ENCODE measurements at places on chromosomes 11 and 22. TPM values are rescaled to one million over a fixed set of nuclear protein-coding genes. Genes with fewer than 3 reads are reported as not detected.

OR52I1 gene
- not detected for polyA plus RNA-seq

B3GAT1 gene
- polyA plus RNA-seq = 0.82 TPM

SCO2 gene
- polyA plus RNA-seq = 1.1 TPM

CALCA gene
- polyA plus RNA-seq = 29.8 TPM

OOSP1 gene
- not detected for polyA plus RNA-seq

MFRP gene
- polyA plus RNA-seq = not detected

MTFP1 gene
- 82.6 TPM for polyA plus RNA-seq

GRCh38 chr22:29149841-29150555 lies 55.7 kb upstream of the EMID1 start:
- no peaks in the 10 kb centered on the region for H3K36me3 ChIP-seq
- no peak overlapping the region for H3K4me3 ChIP-seq
- no peaks in the 10 kb centered on the region for H3K27me3 ChIP-seq
- no peak overlapping the region for H3K27ac ChIP-seq
- DNase-seq = no peak
- peaks cover 5% of the 10 kb centered on the region for H3K4me1 ChIP-seq

OR6A2 gene
- not detected for polyA plus RNA-seq

GRCh38 chr22:32531228-32531627 lies 56.6 kb downstream of the FBXO7 start:
- H3K4me3 ChIP-seq = no peak overlapping the region
- no peaks in the 10 kb centered on the region for H3K36me3 ChIP-seq
- H3K27me3 ChIP-seq = no peaks in the 10 kb centered on the region
- H3K4me1 ChIP-seq = peaks cover 36% of the 10 kb centered on the region
- H3K27ac ChIP-seq = peak overlapping the region; percentile 69

DNA sequence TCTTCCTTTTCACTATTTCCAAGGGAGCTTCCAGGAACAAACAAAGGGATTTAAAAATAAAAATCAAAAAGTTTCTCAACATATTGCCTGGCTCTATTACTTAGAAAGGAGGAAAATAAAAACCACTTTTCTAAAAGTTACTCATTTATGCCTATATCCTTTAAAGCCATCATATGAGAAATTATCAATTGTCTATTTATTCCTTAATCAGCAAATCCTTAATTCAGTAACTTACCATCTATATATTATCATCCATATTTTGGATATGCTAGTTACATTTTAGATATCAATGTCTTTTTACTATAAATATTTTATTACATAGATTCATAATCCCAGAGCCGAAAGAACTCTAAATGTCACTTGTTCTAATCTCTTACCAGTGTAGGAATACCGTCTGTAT lies 481.5 kb upstream of the ANO5 start:
- H3K27ac ChIP-seq = no peak overlapping the region
- H3K27me3 ChIP-seq = no peaks in the 10 kb centered on the region
- no peak overlapping the region for H3K4me3 ChIP-seq
- no peak for DNase-seq
- H3K4me1 ChIP-seq = no peaks in the 10 kb centered on the region
- H3K36me3 ChIP-seq = no peaks in the 10 kb centered on the region

NEFH gene
- 1.7 TPM for polyA plus RNA-seq

DNA sequence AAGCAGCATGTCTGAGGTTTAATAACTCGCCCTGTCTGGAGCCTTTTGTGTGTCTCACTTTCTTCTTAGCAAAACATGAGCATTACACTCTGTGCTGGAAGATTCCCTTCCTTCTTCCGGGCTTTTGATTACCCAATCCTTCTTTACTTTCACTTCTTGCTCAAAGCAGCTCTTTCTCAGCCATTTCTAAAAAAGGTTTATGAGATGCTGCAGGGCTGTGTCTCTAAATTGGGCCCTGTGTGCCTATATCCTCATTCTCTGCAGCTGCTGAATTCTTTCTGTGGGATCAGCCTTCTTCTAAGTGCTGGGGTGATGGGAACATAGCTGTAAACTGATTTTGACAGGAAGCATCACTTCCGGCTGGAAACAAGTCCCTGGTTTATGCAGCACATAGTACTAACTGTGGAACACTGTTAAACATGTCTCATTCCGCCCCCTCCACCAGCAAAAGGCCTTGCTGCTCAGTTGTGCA lies 71.8 kb downstream of the PIWIL4 start:
- no peaks in the 10 kb centered on the region for H3K4me1 ChIP-seq
- H3K4me3 ChIP-seq = no peak overlapping the region
- no peaks in the 10 kb centered on the region for H3K36me3 ChIP-seq
- no peak for DNase-seq

SHISA8 gene
- polyA plus RNA-seq = 0.47 TPM

DERL3 gene
- 3.1 TPM for polyA plus RNA-seq

GRCh38 chr11:19829109-19829837 lies 116.6 kb downstream of the NAV2 start:
- no peaks in the 10 kb centered on the region for H3K36me3 ChIP-seq
- H3K27ac ChIP-seq = no peak overlapping the region
- no peak for DNase-seq
- H3K27me3 ChIP-seq = no peaks in the 10 kb centered on the region

OR2AG2 gene
- polyA plus RNA-seq = not detected

DNA sequence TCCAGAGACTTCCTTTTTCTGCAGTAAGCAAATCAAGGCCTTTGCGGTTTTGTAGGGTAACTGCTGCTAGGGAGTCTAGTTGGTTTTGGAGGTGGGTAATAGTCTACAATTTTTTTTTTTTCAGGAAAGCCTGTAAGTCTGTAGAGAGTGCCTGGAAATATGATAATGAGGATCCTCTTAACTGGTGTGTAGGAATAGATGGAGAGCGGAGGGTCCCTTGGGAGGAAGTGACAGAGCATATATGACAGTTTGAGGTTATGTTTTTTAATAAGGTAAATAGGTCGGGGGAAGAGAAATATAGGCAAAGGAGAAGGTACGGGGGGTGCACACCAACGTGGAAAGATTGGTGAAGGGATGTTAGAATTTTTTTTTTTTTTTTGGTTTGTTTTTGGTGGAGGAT lies 25.9 kb downstream of the ZNF195 start:
- no peak for DNase-seq
- no peaks in the 10 kb centered on the region for H3K4me1 ChIP-seq
- no peak overlapping the region for H3K27ac ChIP-seq
- H3K27me3 ChIP-seq = no peaks in the 10 kb centered on the region
- no peak overlapping the region for H3K4me3 ChIP-seq

Data from kidney (tissue), 22 donors.